Stimulated activated CD4-positive, alpha-beta T cell treated with anti-CD3 and anti-CD28 coated beads, Interleukin-2, amount 100 ng/mL, for 48 hours (primary cell): ENCODE measurements at places on chromosomes 4 and X.
A peak's percentile ranks its signal among the peaks of the same experiment; 100 is the strongest.

DNA sequence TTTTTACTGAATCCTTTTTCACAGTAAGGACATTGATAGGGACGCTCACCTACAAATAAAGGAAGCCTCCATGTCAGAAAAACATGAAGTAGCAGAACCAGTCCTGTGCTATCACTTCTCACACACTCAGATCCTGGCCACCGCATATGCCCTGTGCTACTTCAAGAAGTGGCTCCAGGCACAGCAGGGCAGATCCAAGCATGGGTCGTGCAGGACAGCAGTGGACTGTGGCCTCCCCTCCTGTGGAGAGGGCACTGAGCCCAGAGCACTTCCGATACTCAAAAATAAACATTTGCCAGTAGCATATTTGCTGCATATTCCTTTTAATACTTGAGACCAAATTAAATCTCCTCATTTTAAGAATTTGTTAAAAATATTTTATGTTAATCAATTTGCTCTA lies 167.9 kb downstream of the PRDM5 start:
- no peak for DNase-seq

DNA sequence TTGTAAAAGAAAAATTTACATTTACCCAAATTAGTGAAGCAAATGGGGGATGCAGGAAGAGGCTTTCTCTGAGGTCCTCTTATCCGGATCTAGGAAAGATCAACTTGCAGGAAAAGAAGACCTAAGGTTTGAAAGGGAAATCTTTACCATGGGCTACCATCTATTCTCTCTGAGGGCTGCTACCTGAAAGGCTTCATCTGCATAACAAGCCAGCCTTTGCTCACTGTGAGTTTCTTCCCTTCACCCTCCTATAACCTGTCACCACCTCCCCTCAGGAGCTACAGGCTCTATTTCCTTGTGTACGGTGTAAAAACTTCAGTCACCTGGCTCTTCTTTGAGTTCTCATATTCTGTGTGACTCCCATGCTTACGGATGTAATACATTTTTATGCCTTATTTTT lies 118.6 kb upstream of the BEND4 start:
- DNase-seq: no peak

- peak; percentile 3 for DNase-seq
Measured at GRCh38 chr4:99447079-99447478, 11.9 kb upstream of the ADH7 start.

DNA sequence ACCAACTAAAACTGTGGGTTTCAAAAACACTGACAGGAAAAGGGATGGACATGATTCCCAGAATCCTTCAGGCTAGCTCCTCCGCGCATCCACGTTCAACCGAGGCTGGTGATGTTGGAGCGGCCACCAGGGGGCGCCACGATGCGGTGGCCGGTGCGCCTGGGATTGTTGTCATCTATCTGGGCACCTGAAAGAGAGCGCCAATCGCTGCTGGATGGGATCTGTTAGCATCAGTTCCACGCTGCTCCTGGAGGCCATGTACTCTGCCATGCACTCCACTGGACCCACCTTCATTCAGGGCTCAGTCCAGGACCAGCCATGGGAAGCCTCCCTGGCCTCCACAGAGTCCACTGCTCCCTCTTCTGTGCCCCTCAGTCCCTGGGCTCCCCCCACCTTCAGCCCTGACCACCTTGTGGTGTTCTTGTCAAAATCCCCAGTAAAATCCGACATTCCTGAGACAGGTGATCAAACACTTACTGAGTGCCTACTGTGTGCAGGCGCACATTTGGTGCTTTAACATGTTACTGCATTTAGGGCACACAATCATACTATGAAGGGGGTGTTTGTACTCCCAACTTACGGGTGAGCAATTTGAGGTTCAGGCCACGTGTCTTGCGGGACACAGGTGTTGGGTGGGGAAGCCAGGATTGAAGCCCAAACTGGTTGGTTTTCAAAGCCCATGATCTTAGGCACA lies 71.1 kb downstream of the CRMP1 start:
- DNase-seq: peak; percentile 7

DNA sequence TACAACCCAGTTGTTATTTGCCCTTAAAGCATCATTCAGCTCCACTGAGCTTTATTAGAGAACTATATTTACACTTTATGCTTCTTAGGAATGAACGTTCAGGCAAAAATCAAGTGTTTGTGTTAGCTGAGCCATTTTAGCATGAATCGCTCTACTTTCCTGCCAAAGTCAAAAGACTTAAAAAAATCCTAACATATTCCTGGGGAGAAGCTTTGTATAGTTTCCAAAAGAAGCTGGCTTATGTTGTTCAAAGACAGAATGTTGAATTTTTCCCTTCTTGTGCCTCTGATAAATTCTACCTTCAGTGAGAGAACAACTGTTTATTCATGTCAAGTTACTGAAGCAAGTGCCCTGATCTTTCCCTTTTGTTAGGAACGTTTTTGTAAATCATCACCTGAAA lies 771.5 kb upstream of the HS3ST1 start:
- no peak for DNase-seq

DNA sequence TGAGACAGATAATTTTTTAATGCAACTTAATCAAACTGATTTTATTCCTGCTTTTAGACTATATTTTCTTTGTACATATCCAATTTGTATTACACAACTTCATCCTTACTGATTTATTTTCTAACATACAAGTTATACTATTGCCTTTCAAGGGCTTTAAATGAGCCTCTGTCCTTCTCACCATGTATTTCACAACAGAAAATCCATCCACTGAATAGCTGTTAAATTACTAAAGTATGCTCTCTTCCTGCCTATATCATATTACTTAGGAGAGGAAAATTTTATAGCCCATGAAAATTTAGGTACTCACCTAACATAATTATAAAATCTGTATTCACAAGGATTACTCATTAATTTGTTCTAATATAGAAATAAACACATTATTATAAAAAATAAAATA lies 528.6 kb downstream of the ANKRD50 start:
- DNase-seq: no peak

DNA sequence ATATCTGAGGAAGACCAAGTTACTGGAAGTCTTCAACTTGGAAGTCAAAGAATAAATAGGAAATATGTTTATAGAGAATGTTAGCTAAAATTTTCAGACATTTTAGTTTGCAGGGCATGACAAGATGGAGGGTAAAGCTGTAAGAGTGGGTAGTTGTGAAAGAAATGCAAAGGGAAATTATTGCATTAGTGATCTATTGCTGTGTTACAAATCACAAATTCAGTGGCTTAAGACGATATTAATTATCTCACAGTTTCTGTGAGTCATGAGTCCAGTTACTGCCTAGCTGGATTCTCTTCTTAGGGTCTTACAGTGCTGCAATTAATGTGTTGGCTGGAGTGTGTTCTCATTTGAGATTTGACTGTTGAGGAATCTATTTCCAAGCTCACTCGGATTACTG lies 62.9 kb upstream of the CAMK2D start:
- DNase-seq: no peak

GRCh38 chr4:1241936-1242505 lies 6.9 kb downstream of the CTBP1 start:
- DNase-seq: no peak
